ENCODE measurements at places on chromosomes 3 and 15. TPM values are rescaled to one million over a fixed set of nuclear protein-coding genes. Genes with fewer than 3 reads are reported as not detected.

GABRR3 gene
- total RNA-seq: not detected

CASR gene
- total RNA-seq: 0.19 TPM

XRN1 gene
- 20.1 TPM for total RNA-seq

CKMT1B gene
- 69.3 TPM for total RNA-seq

CNTN6 gene
- total RNA-seq: not detected

ARNT2 gene
- total RNA-seq: 2.5 TPM

Data from esophagus squamous epithelium (tissue), 5 donors.